Activated CD4-positive, alpha-beta T cell treated with anti-CD3 and anti-CD28 coated beads for 48 hours (primary cell): ENCODE measurements at places on chromosomes 13 and 19.
A peak's percentile ranks its signal among the peaks of the same experiment; 100 is the strongest.

DNA sequence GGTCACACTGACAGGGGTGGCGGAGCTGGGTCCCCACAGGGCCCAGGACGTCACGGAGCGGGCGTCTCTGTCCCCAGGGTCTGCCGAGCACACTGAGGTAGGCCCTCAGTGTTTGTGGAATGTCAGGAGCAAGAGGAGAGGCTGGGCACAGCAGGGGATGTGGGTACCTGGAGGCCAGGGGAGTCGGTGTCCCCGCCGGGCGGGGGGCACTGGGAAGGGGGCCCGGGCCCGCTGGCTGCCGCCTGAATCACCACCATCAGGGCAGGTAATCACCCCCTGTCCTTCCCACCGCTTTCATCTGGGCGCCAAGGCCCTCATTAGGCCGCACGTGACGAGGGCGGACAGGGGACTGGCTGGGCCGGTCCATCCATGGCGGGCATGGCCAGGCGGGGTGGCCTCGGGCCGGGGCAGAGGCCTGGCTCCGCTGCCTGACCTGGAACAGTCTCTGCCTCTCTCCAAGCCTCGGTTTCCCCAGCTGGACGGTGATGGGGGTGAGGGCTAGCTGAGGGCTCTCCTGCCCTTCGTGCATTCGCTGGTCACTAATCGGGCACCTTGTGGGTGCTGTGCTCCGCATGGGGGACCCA lies 1.0 kb downstream of the FGF22 start:
- no peak for DNase-seq

GRCh38 chr13:74904556-74904955 lies 577.4 kb downstream of the TBC1D4 start:
- DNase-seq = no peak

DNA sequence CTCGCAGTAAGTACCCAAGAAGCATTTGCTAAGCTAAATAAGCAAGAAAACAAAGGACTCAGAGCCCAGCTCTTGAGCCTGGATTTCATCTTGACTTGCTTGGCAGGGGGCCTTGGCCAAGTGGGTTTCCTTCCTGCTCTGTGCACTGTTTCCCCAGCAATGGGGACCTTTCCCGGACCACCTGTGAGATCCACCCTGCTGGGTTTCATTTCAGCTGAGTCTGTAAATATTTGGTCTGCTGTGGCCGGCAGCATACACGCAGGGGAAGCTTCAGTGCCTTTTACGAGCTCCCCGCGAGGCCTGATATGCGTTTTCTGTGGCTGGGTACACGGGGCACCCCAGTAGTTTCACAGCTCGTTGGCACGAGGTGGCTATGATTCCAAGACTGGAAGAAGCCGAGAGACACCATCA lies 12.4 kb upstream of the TINCR start:
- no peak for DNase-seq

GRCh38 chr13:97058391-97058790 lies 64.1 kb upstream of the OXGR1 start:
- DNase-seq = no peak

DNA sequence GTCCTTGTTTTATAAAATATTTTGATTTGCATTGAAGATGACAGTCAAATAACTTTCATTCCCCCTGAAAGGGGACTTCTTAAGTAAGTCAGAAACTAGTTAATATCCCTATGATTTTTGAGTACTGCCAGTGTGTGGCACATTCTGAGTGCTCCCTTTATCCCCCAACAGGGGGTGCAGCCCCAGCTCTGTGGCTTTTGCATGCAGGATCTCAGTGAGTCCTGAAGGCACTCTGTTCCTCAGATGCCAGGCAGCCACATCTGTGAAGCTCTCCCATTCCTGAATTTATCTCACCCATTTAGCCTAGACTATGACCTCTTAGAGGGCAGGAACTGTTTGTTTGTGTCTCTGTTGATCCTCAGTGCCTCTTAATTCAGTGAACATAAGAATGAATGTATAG lies 123.1 kb downstream of the CDK8 start:
- peak; percentile 17 for DNase-seq

DNA sequence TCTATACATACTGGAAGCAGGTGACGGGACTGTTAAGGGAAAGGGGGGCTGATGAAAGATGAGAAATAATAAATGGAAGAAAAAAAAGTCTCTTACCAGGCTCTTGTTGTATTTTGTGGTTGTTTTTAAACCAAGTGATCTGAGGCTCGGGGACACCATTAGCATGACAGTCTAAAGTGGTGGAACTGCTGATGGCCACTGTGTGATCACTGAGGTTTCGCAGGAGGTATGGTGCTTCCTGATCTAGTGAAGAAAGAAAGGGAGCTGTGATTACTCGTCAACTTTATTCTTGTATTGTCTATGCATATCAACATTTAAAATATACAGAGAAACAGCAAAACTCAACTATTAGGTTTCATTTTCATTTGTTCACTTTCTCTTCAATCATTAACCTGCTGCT lies 110.1 kb downstream of the FLT1 start:
- DNase-seq = no peak

DNA sequence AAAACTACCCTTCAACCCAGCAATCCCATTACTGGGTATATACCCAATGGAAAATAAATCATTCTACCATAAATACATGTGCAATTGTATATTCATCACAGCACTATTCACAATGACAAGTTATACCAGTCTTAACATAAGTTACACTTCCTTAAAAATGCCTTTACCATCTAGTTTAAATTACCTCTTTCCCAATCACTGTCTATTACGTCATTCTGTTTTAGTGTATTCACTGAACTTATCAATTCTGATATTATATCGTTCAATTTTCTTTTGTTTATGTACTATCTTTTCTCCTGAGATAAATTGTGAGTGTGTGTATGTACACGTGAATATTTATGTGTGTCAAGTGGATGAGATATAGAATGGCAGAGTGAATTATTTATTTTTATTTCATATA lies 1416.8 kb downstream of the OLFM4 start:
- no peak for DNase-seq

- DNase-seq = peak; percentile 40
Measured at GRCh38 chr13:43785650-43786471, 911 bp downstream of the ENOX1 start.

GRCh38 chr13:100534911-100535310 lies 53.7 kb downstream of the GGACT start:
- no peak for DNase-seq

DNA sequence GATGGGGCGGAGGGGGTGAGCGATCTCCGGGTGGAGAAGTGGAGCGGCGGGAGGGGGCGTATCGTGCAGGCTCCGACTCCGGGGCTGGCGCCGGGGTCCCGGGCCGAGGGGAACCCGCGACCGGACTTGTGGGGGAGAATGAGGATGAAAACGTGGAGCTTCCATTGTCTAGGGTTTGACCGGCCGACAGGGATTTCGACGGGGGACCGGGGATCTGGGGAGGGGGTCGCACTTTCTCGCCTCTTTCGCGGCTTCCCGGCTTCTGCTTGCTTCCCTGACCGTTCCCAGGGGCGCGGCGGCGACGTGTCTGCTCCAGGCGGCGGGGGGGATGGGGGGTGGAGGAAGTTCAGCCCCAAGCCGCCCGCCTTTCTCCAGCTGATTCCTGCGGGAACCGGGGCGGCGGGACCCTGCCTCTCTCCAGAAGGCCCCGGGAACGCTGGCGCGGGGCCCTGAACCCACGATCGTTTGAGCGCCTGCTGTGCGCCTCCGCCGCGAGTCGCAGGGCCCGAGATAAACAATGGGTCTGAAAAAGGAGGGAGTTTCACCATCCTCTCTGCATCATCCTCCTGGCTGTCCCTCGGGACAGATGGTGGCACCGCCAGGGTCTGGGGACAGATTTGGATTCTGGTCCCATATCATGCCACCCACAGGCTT lies 790 bp downstream of the TPM4 start:
- peak; percentile 58 for DNase-seq

GRCh38 chr13:40152145-40152544 lies 496.7 kb downstream of the COG6 start:
- DNase-seq = no peak

- DNase-seq = no peak
Measured at GRCh38 chr13:69279213-69279612, 828.4 kb upstream of the ATXN8OS start.

DNA sequence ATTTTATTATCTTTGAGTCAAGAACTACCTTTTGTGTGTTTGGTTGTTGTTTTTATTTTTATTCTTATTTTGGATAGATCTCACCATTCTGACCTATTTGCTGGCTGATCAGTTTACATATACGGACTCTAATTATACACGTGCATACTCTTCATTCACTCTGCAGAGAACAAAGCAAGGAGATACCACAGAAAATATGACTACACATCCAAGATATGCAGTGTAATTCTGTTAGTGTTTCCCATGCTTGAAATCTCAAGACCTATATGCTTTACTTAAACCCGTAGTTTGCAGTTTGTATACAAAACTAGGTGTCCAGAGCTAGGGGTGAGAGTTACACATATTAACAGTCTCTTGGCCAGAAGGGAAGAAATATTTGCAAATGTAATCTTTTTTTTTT lies 205.5 kb downstream of the DCLK1 start:
- DNase-seq = no peak

DNA sequence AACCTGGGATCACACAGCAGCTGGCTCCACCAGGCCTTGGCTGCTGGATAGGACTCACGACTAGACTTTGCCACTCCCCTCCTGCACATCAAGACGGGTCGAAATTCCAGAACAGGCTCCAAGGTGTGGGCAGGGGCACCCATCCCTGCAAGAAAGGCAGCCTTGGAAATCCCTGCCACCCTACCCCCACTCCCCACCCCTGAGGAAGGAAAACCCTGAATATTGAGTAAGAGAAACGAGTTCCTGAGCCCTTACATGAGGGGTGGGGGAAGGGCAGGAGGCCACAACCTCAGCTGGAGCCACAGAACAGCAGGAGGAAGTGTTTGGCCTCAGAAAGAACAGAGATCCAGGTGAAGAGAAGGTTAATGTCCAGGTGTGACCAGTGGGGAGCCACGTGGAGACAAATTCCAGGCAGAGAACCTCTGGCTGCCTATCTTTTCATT lies 20.1 kb downstream of the DEDD2 start:
- DNase-seq = no peak

DNA sequence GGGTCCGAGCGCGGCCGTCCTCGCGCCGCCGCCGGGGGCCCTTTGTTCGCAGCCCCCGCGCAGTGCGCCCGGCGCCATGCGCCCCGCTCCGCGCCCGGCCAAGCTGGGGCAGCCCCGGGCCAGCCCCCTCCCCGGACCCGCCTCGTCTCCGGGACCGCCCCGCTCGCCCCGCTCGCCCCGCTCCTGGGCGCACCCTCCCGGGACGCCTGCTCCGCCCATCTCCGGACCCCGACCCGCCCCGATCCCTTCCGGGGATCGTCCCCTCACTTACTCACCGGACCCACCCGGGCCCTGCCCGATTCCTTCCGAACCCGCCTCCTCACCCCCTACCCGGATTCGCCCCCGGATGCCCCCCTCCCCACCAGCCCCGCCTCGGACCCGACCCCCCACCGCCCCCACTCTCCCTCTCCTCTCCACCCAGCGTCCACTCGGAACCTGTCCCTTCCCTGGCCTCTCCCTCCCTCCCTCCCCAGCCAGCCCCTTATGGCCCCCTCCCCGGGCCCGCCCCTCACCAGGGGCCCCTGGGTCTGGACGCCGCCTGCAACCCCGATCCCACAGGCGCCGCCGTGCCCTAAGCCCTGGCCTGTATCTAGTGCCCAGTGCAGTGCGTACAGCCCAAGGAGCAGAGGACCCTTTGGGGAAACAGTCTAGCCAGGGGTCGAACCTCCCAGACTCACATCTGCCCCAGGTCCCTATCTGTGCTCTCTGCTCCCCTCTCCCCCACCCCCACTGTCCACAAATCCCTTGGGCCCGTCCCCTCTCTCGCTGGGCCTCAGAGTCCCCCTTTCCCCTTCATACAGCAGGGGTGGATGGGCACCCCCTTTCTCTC lies at the start of gene CPAMD8:
TSS of gene CPAMD8 (minus strand) at position 105 of the 829 bp plus-strand sequence. CDS start 168 bp downstream, outside the sequence.
- DNase-seq = no peak

GRCh38 chr13:24842549-24843274 lies 78.7 kb downstream of the RNF17 start:
- no peak for DNase-seq

DNA sequence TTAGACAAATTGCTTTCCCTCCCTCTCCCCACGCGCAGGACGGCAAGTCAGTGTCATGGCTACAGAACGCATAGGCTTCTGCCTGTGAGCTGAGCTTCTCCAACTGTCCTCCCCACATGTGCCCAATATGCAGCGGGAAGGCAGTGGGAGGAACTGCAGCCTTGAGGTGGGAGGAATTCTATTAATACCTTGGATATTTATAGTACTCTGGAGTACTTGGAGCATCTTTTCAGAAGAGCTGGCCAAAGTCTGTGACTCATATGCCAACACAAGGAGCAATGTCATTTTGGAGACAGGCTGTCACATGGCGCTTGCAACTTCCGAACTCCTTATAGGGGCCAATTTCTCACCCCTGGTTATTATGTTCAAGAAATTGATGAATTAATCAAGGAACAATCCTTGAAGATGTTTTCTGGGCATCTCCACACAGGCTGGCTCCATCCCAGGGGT lies 245.0 kb upstream of the SERP2 start:
- no peak for DNase-seq

DNA sequence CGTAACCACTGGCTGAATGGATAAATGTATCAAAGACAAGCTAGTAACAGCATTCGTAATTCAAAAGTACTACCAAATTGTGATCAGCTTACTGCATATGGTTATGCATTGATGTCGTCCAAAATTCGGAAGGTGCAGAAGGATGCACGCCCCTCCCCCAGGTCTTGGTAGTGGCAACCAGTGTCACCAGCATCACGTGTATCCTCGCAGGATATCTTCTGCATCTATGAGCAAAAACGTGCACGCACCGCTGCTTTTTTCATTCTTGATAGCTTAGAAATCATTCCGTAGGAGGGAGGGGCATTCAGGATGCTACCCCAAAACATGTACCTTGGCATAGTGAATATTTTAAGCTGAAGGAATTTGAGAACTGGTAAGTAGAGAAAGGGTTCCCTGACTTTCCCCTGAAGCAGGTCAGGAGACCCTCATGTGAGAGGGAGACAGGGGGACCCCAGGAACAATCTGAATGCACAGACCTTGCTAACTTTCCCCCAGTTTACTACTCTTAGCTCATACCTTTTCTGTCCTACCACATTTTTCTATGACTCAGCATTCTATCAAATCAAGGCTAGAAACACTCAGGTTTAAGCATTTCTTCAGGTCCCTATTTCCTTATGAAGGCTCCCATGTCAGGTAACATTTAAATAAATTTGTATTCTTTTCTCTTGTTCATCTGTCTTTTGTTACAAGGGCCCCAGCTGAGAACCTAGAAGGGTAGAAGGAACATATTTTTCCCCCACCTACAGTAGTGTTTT lies 61.2 kb upstream of the TM9SF2 start:
- no peak for DNase-seq
